GM03348 (cell line): ENCODE measurements at places on chromosomes 6 and 20.

GRCh38 chr20:19936466-19937200 is 80.5 kb upstream of the NAA20 start:
- no peak for DNase-seq

DNA sequence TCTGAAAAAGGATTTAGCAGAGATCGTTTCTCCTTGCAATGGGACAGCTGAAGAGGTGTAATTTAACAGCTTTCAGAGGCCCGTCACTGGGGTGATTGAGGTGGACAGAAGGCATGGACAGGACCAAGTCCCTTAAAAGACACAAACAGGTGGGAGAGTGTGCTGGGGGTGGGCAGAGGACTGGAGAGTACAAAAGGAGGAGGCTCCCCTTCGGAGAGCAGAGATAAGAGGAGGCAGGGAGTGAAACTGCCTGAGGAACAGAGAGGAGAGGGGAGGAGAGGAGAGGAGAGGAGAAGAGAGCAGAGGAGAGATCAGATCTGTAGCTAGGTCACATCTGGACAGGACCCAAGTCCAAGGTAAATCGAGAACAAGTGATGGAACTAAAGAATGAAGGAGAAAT is 48.6 kb upstream of the PKHD1 start:
- DNase-seq: no peak

DNA sequence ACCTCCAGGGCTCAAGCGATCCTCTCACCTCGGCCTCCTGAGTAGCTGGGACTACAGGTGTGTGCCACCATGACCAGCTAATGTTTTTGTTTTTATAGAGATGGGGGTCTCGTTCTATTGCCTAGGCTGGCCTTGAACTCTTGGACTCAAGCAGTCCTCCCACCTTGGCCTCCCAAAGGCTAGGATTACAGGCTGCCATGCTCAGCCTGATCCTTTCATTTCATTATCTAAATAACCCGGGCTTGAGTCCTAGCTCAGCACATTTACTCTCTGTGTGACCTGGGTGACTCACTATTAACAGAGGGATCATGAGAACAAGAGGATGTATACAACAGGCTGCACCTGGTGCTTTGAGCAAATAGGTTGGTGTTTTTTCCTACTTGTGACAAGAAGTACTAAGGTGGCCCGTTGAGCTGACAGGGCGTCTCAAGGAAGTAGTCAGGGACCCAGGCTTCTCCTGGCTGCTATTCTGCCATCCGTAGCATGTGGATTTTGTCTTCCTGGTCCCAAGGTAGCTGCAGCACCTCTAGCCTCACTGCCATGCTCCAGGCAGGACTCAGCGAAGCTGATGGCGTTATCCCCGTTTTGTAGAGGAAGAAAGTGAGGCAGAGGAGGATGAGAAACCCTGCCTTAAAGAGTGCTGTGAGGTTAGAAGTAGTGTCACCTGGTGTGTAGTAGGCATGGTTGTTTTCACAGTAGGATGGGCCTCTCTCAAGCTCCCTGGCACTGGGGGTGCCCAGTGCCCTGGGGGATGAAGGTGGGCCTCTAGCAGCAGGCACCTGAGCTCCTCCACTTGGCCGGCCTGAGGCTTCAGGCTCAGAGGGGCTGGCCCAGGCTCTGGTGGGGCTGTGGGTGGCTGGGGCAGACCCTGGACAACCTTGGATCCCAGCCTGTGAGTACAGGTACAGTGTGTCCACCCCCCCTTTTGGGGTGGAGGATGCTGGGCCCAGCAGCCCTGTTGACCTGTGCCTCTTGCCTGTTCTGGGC is 62.4 kb downstream of the ADNP start:
- DNase-seq: no peak

DNA sequence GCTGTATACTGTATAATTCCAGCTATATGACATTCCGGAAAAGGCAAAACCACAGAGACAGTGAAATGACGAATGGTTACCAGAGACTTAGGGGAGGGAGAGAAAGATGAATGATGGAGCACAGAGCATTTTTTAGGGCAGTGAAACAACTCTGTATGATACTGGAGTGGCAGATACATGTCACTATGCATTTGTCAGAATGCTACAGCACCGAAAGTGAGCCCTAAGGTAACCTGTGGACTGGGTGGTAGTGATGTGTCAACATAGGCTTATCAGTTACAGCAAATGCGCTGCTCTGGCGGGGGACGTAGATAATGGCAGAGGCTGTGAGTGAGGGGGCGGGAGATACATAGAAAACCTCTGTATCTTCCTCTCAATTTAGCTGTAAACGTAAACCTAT is 201.3 kb upstream of the SSTR4 start:
- no peak for DNase-seq

GRCh38 chr6:106167096-106167814 is 81.1 kb downstream of the PRDM1 start:
- DNase-seq: no peak
